ENCODE measurements at places on chromosomes 1 and 21.

- no peak for DNase-seq
Observed at GRCh38 chr1:182260516-182260915, 131.1 kb downstream of the GLUL start.

DNA sequence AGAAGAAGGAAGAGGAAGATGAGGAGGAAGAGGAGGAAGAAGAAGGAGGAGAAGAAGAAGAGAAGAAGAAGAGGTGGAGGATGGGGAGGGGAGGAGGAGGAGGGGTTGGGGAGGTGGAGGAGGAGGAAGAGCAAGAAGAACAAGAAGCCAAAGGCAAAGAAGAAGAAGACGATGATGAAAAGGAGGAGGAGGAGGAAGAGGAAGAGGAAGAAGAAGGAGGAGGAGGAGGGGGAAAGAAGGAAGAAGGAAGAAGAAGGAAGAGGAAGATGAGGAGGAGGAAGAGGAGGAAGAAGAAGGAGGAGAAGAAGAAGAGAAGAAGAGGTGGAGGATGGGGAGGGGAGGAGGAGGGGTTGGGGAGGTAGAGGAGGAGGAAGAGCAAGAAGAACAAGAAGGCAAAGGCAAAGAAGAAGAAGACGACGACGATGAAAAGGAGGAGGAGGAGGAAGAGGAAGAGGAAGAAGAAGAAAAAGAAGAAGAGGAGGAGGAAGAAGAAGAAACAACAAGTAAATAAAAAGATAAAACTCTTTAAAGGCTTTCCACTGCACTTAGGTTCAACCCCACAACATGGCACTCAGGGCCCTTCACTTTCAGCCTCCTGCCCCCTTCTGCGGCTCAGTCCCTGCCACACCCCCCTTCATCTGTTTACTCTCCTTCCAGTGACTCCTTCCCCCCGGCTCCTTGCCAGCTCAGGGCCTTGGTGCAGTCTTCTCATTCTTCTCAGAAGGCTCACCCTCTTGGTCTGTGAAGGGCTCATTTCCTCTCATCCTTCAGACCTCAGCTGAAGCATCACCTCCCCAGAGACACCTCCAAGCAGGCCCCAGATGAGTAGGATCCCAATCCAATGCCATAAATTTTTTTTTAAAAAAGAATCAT, 114.0 kb downstream of the KCNN3 start:
- DNase-seq = no peak

- DNase-seq = no peak
Observed at GRCh38 chr1:104733866-104734265, 984.2 kb downstream of the AMY1C start.

- DNase-seq = no peak
Observed at GRCh38 chr1:159088546-159089183, 12.1 kb upstream of the AIM2 start.

- peak; percentile 53 for DNase-seq
Observed at GRCh38 chr1:149917571-149918144, at the start of gene SV2A. TSS of gene SV2A (minus strand) at chr1:149917844. CDS start at chr1:149913840, 4,004 bp downstream.

DNA sequence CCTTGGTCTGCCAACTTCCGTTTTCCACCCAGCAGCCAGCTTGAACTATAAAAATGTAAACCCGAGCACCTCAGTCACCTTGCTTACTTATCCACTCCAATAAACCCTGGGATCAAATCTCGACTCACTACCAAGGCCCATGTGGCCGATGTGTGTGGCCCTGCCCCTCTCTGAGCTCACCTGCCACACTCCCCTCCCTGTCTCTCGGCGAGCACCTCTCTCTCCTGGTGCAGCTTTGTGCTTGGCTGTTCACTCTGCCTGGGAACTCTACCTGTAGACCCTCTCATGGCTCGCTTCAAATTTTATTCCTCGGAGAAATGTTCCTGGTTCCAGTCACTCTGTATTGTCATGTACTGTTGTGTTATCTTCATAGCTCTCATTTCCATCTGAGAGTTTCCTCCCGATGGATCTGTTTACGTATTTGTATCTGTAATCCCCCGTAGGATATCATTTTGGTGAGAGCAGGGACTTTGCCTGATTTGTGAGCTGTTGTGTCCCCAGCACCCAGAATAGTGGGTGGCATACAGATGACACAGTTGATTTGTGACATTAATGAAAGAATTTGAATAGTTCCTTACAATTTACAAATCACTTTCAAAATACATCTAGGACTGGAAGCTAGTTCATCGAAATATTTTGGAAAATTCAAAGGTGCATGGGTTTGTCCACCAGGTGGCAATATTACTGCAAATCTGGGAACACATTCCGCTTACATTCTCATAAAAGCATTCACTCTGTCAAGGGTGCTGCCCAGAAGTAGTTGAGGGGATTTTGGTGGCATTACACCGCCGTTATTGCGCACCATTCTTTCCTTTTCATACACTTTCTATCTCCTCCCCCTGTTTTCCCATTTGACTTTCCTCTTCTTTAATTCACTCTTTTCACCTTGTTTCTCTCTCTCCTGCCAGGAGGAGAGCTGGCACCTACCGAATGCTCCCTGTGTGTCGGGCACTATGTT, 95.3 kb downstream of the ABCA4 start:
- no peak for DNase-seq

Data from CD4-positive, alpha-beta memory T cell (primary cell).